ENCODE measurements at places on chromosomes 11 and 22. TPM values are rescaled to one million over a fixed set of nuclear protein-coding genes. Genes with fewer than 3 reads are reported as not detected.

The CASP4 gene
- 16.3 TPM for total RNA-seq

The INPP5J gene
- 0.14 TPM for total RNA-seq

The TEX54 gene
- not detected for total RNA-seq

The SLC22A6 gene
- not detected for total RNA-seq

The TMEM134 gene
- total RNA-seq, result 50.8 TPM

The KIRREL3 gene
- total RNA-seq, result 0.08 TPM

GRCh38 chr11:134120921-134121526 lies 52.2 kb downstream of the JAM3 start:
- no peak for DNase-seq

- no peak for DNase-seq
Measured at GRCh38 chr11:118621784-118622375, 14.5 kb downstream of the PHLDB1 start.

DNA sequence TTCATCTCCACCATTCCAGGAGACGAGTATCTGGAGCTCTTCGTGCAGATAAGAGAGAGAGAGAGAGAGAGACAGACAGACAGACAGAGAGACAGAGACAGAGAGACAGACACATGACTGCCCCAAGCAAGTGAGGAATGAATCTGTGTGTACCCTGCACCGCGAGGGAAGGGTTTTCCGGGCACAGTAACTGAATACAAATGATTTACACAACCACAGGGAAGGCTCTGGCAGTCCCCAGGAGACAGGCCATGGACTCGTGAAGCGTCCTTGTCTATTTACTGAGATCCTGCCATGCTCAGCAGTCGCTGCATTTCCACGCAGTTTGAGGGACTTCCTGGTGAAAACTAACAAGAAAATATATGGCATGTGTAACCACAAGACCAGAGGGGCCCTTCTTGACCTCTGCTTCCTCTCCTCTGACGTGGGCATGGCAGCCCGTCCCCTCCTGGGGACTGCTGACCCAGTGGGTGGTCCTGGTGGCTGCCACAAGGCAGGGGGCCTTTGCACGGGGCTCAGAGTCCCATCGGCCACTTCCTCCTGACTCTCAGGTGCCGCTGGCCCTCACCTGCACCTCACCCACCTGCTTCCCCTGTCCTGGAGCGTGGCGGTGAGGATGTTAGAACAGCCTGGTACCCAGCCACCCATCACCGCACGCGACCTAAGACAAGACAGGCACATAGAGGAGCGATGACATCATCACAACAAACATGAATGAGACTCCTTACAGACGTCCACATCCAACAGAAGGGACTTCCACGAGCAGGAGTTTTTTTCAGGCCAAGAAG lies 75.9 kb downstream of the PHF21B start:
- no peak for DNase-seq

- DNase-seq, result no peak
Measured at GRCh38 chr11:109521571-109522086, 99.6 kb downstream of the C11orf87 start.

GRCh38 chr11:20211691-20212090 lies 51.4 kb upstream of the DBX1 start:
- DNase-seq, result no peak

GRCh38 chr11:124214027-124214426 lies 26.9 kb upstream of the OR8G1 start:
- DNase-seq, result no peak

GRCh38 chr11:47215366-47215910 lies 664 bp downstream of the DDB2 start:
- no peak for DNase-seq

DNA sequence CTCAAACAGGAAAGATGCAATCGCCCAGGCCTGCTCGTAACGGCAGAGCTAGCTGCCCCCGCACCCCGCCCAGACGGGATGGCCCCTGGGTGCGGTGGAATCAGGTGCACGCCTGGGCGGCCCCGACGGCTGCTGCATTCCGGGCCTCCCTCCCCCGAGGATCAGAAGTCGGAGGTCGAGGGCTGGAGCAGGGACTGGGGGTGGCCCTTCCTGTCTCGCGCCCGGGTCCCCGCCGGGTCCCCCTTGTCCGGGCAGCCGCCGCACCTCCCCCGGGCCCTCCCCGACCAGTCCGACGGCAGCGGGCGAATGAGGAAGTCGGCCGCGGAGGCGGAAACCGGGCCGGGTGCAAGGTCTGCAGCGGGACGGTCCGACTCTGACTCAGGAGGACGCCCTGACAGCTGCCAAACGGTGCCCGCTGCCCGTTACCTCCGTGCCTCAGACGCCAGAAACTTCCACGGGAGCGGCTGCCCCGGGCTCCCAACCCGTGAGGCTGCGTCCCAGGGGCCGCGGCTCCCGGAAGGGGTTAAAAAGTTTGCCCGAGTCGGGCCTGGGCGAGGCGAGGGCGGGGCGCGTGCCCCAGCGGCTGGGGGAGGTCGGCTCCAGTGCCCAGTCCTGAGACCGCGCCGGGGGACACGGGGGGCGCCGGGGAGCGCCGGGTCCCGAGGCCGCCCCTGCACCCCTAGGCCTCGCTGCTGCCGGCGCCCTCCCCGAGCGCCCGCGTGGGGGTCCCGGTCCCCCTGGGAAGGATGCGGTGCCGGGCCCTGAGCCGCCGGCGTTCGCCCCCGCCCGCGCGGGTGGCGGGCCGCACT lies 663 bp downstream of the MYH9 start:
- peak; percentile 62 for DNase-seq

- DNase-seq, result no peak
Measured at GRCh38 chr11:88553204-88553603, 215.7 kb upstream of the CTSC start.

DNA sequence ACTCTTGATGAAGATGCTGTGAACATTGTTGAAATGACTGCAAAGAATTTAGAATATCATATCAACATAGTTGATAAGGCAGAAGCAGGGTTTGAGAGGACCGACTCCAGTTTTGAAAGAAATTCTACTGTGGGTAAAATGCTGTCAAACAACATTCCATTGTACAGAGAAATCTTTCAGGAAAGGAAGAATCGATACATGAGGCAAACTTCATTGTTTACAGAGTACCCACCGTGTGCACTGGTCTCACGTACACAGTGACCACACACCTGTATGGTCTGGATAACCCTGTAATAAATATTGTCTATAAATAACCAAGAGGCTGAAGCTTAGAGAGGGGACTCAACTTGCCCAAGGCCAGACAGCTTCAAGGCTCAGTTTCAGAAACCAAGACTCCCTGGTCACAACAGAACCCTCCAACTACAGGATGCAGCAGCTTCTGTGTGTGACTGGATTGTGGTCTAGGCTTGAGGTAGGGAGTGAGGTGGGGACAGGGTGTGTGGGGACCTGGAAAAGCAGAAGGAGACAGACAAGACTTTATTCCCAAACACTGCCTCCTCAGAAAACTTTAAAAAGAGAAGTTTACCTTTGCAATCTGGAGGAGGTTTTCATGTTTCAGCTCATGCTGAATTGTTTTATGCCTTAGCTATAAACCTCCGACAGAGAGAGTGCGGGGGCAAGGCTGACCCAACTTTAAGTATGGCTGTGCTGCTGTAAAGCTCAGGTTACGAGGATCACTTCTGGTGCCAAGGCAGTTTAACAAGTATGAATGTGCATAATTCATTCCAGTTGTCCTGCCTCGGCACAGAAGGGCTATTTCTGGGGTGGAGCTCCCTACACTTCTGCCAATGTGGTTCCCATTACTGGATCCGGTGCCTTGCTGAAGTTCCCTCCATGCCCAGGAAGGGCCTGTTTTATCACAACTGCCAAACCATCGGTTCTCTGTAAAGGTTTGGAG lies 372.6 kb upstream of the NARS2 start:
- no peak for DNase-seq

GRCh38 chr22:42368379-42369249 lies 63.6 kb downstream of the NFAM1 start:
- no peak for DNase-seq

DNA sequence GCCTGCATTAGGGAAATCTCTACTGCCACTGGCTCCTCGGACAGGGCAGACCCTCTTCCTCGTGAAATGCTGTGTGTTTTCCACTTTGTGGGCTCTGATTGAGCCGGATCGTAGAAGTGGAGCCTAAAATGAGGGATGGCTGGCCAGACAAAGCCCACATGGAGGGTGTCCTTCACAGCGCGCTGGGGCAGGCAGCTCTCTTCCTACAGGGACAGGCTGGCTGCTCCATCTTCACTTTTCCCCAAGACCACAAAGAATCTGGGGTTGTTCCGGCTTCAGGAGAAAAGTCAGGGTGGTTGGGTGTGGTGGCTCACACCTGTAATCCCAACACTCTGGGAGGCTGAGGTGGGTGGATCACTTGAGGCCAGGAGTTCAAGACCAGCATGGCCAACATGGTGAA lies 94.9 kb downstream of the MORC2 start:
- DNase-seq, result peak; percentile 28

GRCh38 chr11:10730151-10730550 lies 20.9 kb upstream of the CTR9 start:
- DNase-seq, result no peak

GRCh38 chr22:32596471-32596870 lies 121.9 kb downstream of the FBXO7 start:
- DNase-seq, result no peak

DNA sequence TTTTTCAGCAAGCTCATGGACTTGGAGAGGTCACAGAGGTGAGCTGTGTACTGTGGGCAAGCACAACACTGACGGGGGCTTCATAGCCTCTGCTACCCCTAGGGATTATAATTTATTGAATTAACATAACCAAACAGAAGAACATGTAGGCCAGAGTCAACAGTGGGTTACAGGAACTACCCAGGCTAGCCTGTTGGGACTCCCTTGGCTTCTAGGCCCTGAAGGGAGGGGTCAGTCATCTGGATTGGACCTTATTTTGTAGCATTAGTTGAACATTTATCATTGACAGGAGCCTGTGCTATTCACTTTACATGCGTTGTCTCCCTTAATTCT lies 56.9 kb downstream of the KREMEN1 start:
- no peak for DNase-seq

GRCh38 chr11:8328848-8329330 lies 65.2 kb upstream of the LMO1 start:
- peak; percentile 73 for DNase-seq

Measured in liver (tissue), 10 donors.